ENCODE measurements at places on chromosomes 6 and 20.

- DNase-seq: no peak
Measured at GRCh38 chr20:24705486-24705885, 236.1 kb downstream of the SYNDIG1 start.

- DNase-seq: peak; percentile 73
Measured at GRCh38 chr6:33761922-33762629, 15.4 kb upstream of the IP6K3 start.

- DNase-seq: no peak
Measured at GRCh38 chr6:106757267-106757666, 127.9 kb downstream of the QRSL1 start.

GRCh38 chr6:156125844-156126243, 651.3 kb upstream of the ARID1B start:
- DNase-seq: no peak

GRCh38 chr6:34018961-34019606, 126.8 kb downstream of the GRM4 start:
- no peak for DNase-seq

GRCh38 chr20:60354024-60354580, 395.9 kb downstream of the CDH26 start:
- peak; percentile 42 for DNase-seq

GRCh38 chr6:132133736-132134445, 182.7 kb upstream of the CCN2 start:
- no peak for DNase-seq

- peak; percentile 96 for DNase-seq
Measured at GRCh38 chr6:32984622-32985389, 16.4 kb downstream of the BRD2 start.

GRCh38 chr6:84854811-84855400, 90.5 kb upstream of the TBX18 start:
- DNase-seq: no peak

GRCh38 chr20:34642009-34642408, 34.9 kb downstream of the PIGU start:
- no peak for DNase-seq

DNA sequence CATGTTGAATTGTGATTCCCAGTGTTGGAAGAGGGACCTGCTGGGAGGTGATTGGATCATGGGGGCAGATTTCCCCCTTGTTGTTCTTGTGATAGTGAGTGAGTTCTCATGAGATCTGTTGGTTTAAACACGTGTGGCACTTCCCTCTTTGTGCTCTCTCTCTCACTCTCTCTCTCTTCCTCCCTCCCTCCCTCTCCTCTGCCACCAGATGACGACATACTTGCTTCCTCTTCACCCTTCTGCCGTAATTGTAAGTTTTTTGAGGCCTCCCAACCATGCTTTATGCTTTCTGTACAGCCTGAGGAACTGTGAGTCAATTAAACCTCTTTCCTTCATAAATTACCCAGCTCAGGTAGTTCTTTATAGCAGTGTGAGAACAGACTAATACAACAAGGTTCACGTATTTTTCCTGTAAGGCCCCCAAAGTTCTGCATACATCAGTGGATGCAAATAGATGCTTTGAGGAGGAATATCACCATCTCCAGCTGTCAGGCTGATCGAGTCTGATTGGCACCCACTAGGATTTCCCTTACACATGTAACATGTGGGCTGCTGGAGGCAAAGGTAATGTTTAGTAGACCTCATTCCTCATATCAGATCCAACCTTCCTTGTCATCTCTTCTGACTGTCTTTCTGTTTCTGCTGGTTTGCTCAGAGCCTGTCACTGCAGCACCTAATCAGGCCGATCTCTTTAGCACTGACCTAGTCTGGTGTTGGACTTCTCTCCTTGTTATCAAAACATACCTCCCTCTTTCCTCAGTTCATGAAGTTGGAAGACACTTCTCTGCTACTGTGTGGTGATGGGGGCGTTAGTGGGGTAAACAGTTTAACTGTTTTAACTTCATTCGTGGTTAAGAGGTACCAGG, 54.3 kb upstream of the BACH2 start:
- peak; percentile 76 for DNase-seq

DNA sequence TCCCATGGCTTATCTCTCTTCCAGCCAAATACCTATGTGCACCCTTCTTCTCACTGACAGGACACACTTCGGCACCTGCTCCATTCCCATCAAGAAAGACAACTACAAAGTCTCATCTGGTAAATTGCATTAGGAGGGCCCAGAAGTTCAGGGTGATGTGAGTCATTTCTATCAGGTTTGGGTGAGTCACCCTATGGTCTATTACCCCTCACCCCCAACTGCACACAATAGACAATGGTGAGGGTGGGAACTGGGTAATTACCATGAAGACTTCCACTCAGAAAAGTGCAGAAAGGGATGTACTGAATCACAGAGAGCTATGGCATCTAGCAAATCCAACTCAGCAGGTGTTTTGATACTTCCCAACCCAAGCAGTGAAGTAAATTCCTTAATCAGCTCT, 54.8 kb downstream of the OPN5 start:
- no peak for DNase-seq

DNA sequence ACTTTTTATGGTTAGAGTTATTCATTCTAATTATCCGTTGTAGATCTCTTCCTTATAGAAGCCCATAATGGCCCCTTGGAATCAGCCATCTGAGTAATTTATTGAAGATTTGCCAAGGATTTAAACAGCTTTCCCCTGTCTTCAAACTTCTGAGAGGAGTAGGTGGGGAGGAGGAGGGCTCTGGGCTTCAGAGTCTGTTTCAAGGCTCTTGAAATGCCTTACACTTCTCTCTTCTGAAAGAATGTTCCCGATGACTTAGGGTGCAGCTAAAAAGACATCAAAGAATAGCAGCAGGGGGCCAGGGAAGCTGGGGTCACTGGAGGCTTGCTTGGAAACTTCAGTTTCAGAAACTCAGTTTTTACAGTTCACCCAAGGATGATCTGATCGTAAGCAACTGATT, 165.3 kb downstream of the ZDHHC14 start:
- no peak for DNase-seq

GRCh38 chr6:29490055-29490454, 2.3 kb upstream of the MAS1L start:
- DNase-seq: peak; percentile 61

GRCh38 chr20:58256307-58256706, 27.9 kb upstream of the ANKRD60 start:
- no peak for DNase-seq

GRCh38 chr6:22970004-22970403, 400.6 kb downstream of the HDGFL1 start:
- DNase-seq: no peak

GRCh38 chr6:5506597-5506996, 245.3 kb downstream of the FARS2 start:
- no peak for DNase-seq

GRCh38 chr20:63124092-63124781, 91.7 kb downstream of the YTHDF1 start:
- no peak for DNase-seq

DNA sequence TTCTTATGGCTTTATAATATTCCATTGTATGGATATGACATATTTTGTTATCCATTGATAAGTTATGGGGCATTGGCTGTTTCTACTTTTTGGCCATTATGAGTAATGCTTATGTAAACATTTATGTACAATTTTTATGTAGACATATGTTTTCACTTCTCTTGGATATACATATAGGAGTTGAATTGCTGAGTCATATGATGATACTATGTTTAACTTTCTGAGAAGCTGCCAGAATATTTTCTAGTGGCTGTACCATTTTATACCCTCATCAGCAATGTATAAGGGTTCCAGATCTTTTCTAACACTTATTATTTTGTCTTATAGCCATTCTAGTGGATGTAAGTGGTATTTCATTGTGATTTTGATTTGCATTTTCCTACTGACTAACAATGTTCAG, 23.1 kb downstream of the OTOR start:
- no peak for DNase-seq

DNA sequence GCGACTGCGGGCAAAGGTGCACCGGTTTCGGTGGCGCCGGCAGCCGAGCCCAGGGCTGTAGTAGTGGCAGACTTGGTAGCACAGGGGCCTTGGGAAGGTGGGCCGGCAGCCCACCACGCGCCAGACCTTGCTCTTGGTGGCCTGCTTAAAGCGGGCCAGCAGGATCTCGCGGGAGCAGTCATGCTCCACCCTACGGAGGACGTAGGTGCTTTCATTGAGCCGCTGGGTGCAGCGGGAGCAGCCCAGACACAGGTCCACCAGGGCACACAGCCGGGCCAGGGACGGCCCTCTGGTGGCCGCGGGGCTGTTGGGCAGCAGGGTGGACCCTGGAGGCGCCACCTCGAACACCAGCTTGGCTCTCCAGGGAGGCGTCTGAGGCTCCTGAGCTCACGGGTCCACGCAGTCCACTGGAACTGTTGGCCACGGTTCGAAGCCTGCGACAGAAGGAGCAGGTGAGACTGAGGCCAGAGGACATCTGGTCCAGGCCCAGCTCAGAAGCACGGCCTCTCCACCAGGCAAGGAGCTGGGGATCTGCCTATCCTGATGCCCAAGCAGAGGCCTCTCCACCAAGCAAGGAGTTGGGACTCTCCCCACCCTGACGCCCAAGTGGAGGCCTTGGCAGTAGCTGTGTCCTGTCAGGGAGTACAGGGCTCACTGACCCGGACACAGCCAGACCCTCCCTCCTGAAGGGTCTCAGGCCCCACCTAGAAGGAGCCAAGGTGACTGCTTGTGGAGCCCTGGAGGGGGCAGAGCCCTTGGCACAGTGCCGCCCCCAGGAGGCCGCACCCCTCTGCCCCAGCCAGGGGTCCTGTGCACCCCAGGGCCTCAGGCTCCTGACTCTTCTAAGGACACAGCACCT, 1.0 kb downstream of the HELZ2 start:
- DNase-seq: no peak

GRCh38 chr20:44698351-44698750, 16.8 kb upstream of the CCN5 start:
- no peak for DNase-seq

DNA sequence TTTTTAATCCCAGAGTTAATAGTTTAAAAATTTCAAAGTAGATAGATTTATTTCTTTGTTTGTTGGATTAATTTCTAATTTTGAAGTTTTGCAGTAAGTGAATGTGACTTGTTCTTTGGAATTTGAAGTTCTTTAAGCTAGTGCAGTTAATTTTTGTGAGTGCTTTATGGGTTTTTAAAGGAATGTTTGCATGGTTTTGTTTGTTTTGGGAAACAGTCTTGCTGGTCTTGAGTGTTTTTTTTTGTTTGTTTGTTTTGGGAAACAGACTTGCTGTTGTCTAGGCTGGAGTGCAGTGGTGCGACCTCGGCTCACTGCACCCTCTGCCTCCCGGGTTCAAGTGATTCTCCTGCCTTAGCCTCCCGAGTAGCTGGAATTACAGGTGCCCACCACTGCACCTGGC, 9.5 kb downstream of the PANK2 start:
- DNase-seq: no peak

DNA sequence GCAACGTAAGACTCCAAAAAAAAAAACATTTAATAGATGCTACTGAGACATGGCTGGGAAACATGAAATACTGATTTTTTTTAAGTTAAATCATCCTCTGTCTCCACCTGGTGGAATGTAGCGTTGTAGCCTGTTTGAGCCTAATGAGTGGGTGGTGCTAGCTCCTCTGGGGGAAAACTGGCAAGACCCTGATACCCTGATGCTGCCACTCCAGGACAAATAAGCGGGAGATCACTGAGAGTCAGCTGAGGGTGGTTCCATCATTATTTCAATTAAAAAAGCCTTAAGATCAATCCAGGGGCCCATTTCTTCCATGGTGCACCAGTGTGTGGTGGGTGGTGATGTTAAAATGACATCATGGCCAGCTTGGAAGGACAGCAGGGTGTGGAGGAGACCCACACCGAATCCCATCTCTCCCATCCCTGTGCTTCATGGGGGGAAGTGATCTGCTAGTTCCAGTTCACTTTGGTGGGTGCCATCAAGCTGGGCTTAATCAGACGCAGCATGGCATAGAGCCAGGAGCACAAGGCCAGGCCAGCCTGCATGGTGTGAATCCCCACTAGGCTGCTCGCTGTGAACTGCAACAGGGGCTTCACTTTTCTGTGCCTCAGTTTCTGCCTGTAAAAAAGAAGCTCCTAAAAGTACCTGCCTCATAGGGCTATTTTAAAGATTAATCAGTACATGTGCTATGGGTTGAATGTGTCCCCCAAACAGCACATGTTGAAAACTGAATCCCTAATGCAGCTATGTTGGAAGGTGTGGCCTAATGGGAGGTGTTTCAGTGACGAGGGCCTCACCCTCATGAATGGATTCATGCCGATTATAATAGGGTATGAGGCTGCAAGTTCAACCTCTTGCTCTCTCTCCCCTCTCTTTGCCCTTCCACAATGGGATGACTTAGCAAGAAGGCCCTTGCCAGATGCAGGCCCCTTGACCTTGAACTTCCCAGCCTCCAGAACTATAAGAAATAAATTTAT, 13.0 kb upstream of the MRPS10 start:
- DNase-seq: peak; percentile 55

DNA sequence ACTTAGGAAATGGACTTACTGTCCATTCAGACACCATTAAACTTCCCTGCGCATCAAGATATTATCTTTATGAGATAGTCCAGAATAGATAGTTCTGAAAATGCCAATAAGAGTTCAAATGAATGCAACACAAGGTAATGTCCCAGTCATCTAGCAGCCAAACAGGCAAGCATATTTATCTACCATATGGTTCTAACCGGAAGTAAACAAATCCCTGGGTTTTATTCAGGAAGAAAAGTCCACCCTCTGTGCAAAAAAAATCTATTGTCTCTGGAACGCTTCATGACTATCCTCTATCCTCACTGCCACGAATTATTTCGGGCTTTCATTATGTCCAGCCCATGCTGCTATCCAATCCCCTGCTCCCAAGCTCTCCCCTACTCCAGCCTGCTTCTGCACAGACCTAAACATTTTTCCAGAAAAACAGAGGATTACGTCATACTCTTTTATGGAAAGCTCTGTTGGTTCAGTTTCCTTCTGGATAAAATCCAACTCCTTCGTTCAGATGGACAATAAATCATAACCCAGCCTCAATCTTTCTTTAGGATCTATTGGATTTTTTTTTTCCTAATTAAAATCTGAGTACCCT, 11.4 kb downstream of the PPIL6 start:
- no peak for DNase-seq

- DNase-seq: no peak
Measured at GRCh38 chr6:11202513-11203305, 29.8 kb downstream of the NEDD9 start.

Data from hematopoietic multipotent progenitor cell treated with erythropoietin and hydrocortisone succinate and interleukin-3 and kit ligand, for 6 days (in vitro differentiated cells).